ENCODE measurements at places on chromosomes 7 and 10. TPM values are rescaled to one million over a fixed set of nuclear protein-coding genes. Genes with fewer than 3 reads are reported as not detected.

Gene TMEM130
- 0.50 TPM for total RNA-seq

Gene KIF20B
- total RNA-seq: 19.7 TPM

Gene KNDC1
- total RNA-seq: 1.8 TPM

Gene SLC26A5
- total RNA-seq: not detected

Gene TRIM24
- 6.9 TPM for total RNA-seq

Gene HOXA13
- 1.9 TPM for total RNA-seq

Gene CALHM2
- total RNA-seq: 5.5 TPM

Gene NEBL
- total RNA-seq: 3.9 TPM

Gene CTNNA3
- not detected for total RNA-seq

Gene SMKR1
- total RNA-seq: 7.1 TPM

Gene MDFIC
- total RNA-seq: 24.0 TPM

Gene FAM131B
- total RNA-seq: 0.48 TPM

Gene KLF14
- not detected for total RNA-seq

Gene FBXO24
- total RNA-seq: 0.14 TPM

Gene PTF1A
- total RNA-seq: not detected

Gene RSPH10B
- not detected for total RNA-seq

Gene GNG11
- 35.6 TPM for total RNA-seq

Gene HERPUD2
- total RNA-seq: 19.3 TPM

Gene PLXDC2
- 0.04 TPM for total RNA-seq

Gene TMEM229A
- total RNA-seq: not detected

Gene UNCX
- total RNA-seq: not detected

Gene ACBD7
- total RNA-seq: 1.2 TPM

Gene CPA5
- not detected for total RNA-seq

Gene IGFBP1
- 30.8 TPM for total RNA-seq

Gene TMEM176A
- total RNA-seq: 0.15 TPM

Gene HOXA9
- 0.73 TPM for total RNA-seq

Data from A549 treated with CpdA at 1 μM for 4 hours (cell line).